Bladder microvascular endothelial cell (primary cell): ENCODE measurements at places on chromosomes 6 and 20. TPM values are rescaled to one million over a fixed set of nuclear protein-coding genes. Genes with fewer than 3 reads are reported as not detected.

LYRM4 gene
- 16.5 and 23.9 TPM in 2 replicates for total RNA-seq

SDC4 gene
- total RNA-seq = 12.6 and 88.2 TPM in 2 replicates

PGC gene
- not detected in 2 replicates for total RNA-seq

LGSN gene
- total RNA-seq = not detected in 2 replicates

EMILIN3 gene
- total RNA-seq = under 0.01 and 0.06 TPM in 2 replicates

CST2 gene
- not detected in 2 replicates for total RNA-seq

BMP5 gene
- total RNA-seq = not detected in 2 replicates

KCNK5 gene
- total RNA-seq = not detected in 2 replicates

FERMT1 gene
- total RNA-seq = 0.38 and 0.97 TPM in 2 replicates

PPP2R5D gene
- 29.1 and 32.3 TPM in 2 replicates for total RNA-seq

PXDC1 gene
- 63.8 and 104 TPM in 2 replicates for total RNA-seq

FUCA2 gene
- total RNA-seq = 29.5 and 31.1 TPM in 2 replicates

RTEL1 gene
- total RNA-seq = 8.3 and 14.5 TPM in 2 replicates

MMP24 gene
- 0.38 and 0.49 TPM in 2 replicates for total RNA-seq

GHRH gene
- total RNA-seq = not detected in 2 replicates

ZMYND8 gene
- 11.8 and 97.7 TPM in 2 replicates for total RNA-seq

AVP gene
- total RNA-seq = not detected in 2 replicates

MRPS18B gene
- 25.9 and 46.6 TPM in 2 replicates for total RNA-seq

C20orf144 gene
- total RNA-seq = under 0.01 TPM in 1 of 2 replicates, not detected in the other

GATA5 gene
- total RNA-seq = not detected in 2 replicates

ARFGEF3 gene
- 2.1 and 3.9 TPM in 2 replicates for total RNA-seq

OPN5 gene
- total RNA-seq = not detected in 2 replicates

PDSS2 gene
- 4.2 and 6.4 TPM in 2 replicates for total RNA-seq

SALL4 gene
- 0.76 TPM in 1 of 2 replicates, not detected in the other for total RNA-seq

KIF6 gene
- total RNA-seq = 0.25 TPM in 1 of 2 replicates, not detected in the other

TRIM15 gene
- total RNA-seq = not detected in 2 replicates

DTD1 gene
- total RNA-seq = 45.4 and 66.1 TPM in 2 replicates

CFAP61 gene
- total RNA-seq = not detected in 2 replicates

TFAP2D gene
- not detected in 2 replicates for total RNA-seq

XKR7 gene
- not detected in 2 replicates for total RNA-seq

STX16 gene
- 20.2 and 70.5 TPM in 2 replicates for total RNA-seq

FAM209A gene
- not detected in 2 replicates for total RNA-seq

BEND6 gene
- total RNA-seq = under 0.01 and 0.19 TPM in 2 replicates

GMPR gene
- total RNA-seq = 14.6 and 19.3 TPM in 2 replicates

OR2H1 gene
- not detected in 2 replicates for total RNA-seq

SEMG1 gene
- not detected in 2 replicates for total RNA-seq

SERAC1 gene
- 4.0 and 21.0 TPM in 2 replicates for total RNA-seq

DPPA5 gene
- total RNA-seq = not detected in 2 replicates

EPHA7 gene
- total RNA-seq = 0.13 and 0.16 TPM in 2 replicates

WFDC12 gene
- total RNA-seq = not detected in 2 replicates

PDE10A gene
- total RNA-seq = 3.2 and 7.2 TPM in 2 replicates

FILIP1 gene
- total RNA-seq = 10.8 and 28.6 TPM in 2 replicates

MYMX gene
- total RNA-seq = 0.31 and 0.49 TPM in 2 replicates

RIMS4 gene
- total RNA-seq = not detected in 2 replicates

EYS gene
- not detected in 2 replicates for total RNA-seq

BTNL2 gene
- total RNA-seq = not detected in 2 replicates

ID1 gene
- total RNA-seq = 282 and 476 TPM in 2 replicates

ERVFRD-1 gene
- total RNA-seq = 0.16 and 0.38 TPM in 2 replicates
